Uterus (tissue), 4 donors: ENCODE measurements at places on chromosomes 6 and 20. TPM values are rescaled to one million over a fixed set of nuclear protein-coding genes. Genes with fewer than 3 reads are reported as not detected.

The ELMO2 gene
- 18.5 TPM for total RNA-seq

DNA sequence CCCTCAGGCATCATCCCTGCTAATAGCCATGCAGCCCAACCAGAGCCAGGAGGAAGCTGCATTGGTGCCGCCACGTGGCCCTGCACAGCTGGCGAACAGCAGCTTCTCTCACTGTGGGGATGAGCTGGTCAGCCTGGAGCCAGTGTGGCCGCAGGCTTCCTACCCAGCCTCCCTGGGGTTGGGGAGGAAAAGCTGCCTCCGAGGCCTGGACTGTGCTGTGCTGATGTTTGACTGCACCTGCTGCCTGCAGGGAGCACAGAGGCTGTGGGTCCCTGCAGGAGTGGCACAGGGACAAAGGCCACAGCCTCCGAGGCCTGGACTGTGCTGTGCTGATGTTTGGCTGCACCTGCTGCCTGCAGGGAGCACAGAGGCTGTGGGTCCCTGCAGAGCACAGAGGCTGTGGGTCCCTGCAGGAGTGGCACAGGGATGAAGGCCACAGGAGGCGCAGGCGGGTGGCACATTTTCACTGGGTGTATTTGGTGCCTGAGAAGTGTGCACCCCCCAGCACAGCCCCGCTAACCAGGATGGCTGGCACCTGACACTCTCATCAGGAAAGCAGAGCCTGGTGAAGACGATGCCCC lies 83.9 kb downstream of the DLL1 start:
- peak; percentile 6 for DNase-seq

The OTOR gene
- not detected for total RNA-seq

DNA sequence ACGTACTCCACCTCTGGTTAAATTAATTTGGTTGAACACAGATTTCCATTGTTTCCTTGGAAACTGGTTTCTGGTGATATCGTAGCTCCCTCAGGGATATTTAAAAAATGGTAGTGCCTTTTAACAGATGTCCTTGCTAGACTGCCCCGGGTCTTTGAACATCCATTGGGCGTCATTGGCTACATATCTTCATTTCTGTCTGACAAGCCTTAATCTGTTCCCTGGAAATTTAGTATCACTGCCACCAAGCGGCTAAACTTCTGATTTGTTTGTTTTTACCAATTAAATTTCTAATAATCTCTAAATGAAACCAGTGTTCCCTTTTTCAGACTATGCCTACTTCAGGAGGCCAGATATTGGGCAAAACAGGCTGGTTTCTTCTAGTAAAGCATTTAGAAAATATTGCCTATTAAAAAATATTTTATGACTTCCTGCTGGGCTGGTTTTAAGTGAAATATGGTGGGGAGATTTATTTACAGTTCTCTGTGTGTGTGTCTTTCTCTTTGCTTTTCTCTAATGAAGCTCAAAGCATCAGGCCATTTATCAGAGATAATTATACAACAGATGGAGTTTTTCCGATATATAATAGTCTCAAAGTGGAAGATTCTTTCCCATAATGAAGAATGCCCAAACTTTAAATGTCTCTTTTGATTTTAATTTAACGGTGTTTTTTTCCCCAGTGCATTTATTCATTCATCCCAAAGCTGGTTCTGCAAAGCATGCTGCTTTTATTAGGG lies 249.5 kb downstream of the ZFAND3 start:
- DNase-seq = no peak

- DNase-seq = no peak
Measured at GRCh38 chr6:100517106-100517505, 52.4 kb upstream of the SIM1 start.

- no peak for DNase-seq
Measured at GRCh38 chr6:63268574-63268973, 51.2 kb downstream of the LGSN start.

- DNase-seq = no peak
Measured at GRCh38 chr20:44336086-44336485, 757 bp upstream of the R3HDML start.

GRCh38 chr6:31660381-31661261 lies at the start of gene C6orf47:
Gene C6orf47, minus strand, starts transcription at chr6:31660778. Its CDS starts 831 bp downstream, at chr6:31659947.
- DNase-seq = peak; percentile 89

DNA sequence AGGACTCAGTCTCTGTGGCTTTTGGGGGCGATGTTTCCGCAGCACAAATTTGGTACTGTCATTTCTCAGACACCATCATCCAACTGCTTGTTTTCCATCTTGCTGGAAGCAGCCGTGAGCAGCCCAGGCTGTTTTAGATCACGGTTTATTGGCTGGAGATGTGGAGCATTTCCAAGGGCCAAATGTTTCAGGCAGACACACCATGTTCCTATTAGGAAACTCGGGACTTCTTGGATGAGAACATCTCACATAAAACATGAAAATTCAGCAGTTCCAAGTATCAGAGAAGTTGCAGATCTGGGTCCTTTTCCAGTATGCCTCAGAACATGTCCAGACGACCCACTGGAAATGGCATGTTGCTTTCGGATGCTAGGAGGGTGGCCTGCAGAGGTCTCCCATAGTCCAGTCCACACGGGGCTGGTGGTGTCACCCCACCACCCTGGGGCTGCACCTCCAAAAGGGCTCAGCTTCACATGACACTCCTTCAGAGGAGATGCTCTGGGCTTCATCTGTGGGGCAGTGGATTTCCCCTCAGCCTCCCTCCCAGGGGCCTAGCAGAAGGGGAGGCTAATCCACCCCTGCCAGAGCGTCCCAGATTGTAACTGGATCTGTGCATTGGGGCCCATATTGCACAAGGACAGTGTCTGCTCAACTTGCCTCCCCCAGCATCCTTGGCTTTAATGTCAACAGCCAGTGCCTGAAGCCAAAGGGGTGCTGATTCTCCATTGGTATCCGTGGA lies 176.3 kb downstream of the SCP2D1 start:
- peak; percentile 80 for DNase-seq

The IL20RA gene
- 0.88 TPM for total RNA-seq

DNA sequence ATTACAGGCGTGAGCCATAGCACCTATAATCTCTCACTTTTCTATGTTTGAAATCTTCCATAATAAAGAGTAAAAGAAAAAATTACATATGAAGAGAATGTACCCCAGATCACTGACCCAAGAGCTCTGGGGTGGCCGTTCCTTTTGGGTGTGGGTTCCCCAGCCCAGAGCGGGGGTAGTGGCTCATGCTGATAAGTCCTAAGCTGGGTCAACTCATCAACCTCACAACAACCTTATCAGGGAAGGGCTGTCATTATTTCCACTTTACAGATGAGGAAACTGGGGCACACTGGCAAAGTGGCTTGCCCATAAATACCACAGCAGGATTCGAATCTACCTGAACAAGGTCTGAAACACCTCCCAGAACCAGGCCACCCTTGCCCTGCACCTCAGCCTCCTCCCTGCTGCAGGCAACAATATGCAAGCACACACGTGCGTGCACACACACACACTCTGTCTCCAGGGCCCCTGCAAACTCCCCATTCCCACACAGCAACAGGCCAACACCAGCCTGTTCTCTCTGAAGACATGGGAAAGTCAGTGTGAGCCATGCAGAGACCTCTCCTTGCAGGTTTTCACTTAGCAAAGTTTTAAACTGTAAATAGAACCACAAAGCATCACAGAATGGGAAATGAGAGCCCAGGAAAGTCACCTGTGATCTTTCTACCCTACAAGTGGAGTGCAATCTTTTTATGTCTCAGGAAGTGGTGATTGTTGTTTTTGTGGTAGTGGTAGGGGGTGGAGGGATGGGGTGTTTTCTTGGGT lies 27.7 kb downstream of the BFSP1 start:
- no peak for DNase-seq

- DNase-seq = no peak
Measured at GRCh38 chr6:130679684-130680083, 147.5 kb upstream of the SMLR1 start.

DNA sequence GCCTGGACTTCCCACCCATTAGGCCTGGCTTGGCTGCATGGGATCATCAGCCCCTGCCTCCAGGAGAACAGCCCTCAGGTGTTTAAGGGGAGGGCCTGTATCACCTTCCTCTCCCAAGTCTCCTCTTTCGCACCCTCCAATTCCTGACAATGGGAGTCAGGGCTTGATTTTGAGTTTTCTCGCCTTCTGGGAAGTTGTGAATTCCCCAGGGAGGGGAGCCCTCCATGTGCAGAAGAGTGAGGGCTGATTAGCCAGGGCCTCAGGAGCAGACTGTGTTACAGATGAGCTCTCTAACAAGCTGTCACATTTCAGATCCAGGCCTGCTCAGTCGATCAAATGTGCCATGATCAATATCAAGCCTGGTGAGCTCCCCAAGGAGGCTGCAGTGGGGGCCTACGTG lies 42.4 kb downstream of the CNBD2 start:
- DNase-seq = no peak

The JPH2 gene
- total RNA-seq = 133 TPM

The MTHFD1L gene
- 17.9 TPM for total RNA-seq

GRCh38 chr6:136471372-136471771 lies 78.8 kb downstream of the MAP7 start:
- no peak for DNase-seq

GRCh38 chr6:126764104-126764503 lies 354.4 kb upstream of the RSPO3 start:
- DNase-seq = no peak

DNA sequence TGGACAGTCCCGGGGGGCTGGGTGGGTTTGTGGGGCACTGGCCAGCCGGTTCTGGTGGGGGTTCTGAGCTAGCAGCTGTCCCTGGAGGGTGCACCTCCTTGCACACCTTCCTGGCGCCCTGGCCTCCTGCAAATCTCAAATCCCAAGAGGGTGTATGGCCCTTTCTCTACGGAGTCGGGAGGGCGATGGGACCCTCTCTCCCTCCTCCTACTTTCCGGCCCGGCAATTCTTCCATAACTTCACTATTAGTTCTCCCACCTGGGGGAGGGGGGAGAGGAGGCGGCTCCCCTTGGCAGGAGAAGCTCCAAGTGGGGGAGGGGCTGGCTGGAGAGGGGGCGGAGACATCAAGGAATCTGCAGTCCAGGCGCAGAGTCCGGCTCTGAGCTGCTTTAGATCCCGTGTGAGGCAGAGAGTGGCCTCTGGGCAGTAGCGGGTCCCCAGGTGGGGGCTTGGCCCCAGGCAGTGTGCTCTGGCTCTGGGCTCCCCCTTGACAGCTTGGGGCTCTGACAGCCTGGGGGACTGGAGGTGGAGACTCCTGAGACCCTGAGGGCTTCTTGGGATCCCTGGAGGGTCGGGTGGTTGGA lies 1.4 kb upstream of the LAMA5 start:
- DNase-seq = peak; percentile 71

The SLC17A4 gene
- not detected for total RNA-seq

- no peak for DNase-seq
Measured at GRCh38 chr20:58670659-58671058, 19.6 kb downstream of the STX16 start.

GRCh38 chr6:139602577-139602976 lies 228.1 kb upstream of the CITED2 start:
- DNase-seq = no peak

The MRPS18B gene
- 15.1 TPM for total RNA-seq

The VIP gene
- total RNA-seq = 1.4 TPM

The GPLD1 gene
- total RNA-seq = 1.5 TPM

DNA sequence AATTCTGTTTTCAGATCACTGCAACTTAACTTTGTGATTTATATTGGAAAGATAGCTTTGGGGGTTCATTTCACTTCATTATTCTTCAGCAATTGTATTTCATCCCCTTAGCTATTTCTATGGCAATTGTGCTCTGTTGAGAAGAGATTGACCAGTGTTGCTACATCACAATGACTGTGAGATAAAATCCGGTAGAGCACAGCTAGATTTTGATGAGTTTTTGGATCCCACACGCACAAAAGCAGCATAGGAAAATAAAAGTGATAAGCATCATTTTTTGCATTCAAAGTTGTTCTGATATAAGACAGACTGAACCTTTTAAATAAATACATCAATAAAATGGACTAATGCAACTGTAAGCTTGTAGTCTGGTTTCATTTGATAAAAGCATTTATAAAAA lies 734.8 kb downstream of the KIF16B start:
- DNase-seq = no peak

- no peak for DNase-seq
Measured at GRCh38 chr6:156545021-156545420, 232.2 kb upstream of the ARID1B start.

GRCh38 chr6:157217894-157218370 lies 105.4 kb downstream of the TMEM242 start:
- peak; percentile 11 for DNase-seq

The SGK2 gene
- total RNA-seq = 5.9 TPM

DNA sequence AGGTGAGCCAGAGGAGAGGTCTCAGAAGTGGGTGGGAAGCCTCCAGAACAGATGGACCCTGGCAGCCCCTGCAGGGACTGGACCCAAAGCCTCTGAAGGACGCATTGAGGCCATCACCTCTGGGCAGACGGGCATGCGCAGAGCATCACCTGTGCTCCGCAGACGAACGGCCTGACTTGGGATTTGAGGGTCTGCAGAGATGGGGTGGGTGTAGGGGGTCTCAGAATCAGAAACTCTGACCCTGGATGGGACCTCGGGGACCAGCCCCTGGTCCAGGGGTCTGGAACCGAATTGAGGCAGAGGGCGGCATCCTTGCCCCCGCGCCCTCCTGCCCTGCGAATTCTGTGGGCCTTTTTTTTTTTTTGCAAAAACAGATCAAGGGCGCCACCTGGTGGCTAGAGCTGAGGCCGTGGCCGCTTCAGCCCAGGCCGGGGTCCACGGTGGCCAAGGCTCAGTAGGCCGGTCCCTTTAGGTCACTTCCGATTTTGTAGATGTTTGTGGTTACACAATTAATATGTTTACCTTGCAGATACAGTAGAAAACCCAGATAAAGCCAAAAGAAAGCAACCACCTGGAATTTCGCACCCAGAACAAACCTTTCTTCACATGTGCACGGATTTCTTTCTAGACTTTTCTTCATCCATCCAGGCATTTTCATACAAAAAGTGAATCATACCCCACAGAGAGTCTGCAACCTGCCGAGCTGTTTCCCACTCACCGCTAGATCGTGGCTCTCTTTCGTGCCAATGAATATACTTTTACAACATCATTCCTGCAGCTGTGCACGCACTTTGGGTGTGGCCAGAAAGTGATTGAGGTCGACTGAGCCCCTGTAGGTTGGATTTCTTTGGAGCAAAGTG lies 25.9 kb downstream of the ZBP1 start:
- no peak for DNase-seq

DNA sequence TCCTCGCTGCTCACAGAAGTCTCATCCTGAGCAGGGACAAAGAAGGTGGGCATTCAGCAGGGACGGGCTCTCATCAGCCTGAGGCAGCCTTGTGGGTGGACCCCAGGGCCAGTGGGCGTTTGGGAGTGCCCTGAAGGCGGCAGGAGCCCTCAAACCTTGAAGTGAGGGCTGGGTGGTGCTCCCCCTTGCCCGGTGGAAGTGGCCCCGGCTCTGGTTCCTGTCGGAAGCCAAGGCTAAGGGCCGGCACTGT lies 110.5 kb downstream of the NOL4L start:
- no peak for DNase-seq

DNA sequence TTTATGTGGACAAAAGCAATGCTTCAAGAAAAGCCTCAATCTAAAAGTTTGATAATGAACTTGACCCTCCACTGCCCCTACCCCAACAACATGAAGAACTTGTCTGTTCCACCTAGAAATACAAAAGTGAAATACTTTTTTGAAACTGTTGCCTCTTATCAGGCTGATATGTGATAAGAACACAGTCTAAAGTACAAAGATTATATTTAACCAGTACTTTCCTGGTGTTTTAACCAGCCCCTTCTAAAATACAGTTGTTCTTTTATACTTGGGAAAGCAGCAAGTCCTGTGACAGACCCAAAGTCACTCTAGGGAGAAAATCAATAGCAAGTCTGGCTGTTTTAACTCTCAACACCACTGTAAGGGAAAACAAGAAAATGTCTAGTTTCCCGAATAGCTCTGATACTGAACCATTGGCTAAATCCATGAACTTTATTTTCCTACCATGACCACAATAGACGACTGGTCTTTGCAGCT lies 6.6 kb downstream of the OARD1 start:
- no peak for DNase-seq

- no peak for DNase-seq
Measured at GRCh38 chr20:62816031-62816883, 593 bp upstream of the COL9A3 start.
